ENCODE measurements at places on chromosomes 4 and X.

DNA sequence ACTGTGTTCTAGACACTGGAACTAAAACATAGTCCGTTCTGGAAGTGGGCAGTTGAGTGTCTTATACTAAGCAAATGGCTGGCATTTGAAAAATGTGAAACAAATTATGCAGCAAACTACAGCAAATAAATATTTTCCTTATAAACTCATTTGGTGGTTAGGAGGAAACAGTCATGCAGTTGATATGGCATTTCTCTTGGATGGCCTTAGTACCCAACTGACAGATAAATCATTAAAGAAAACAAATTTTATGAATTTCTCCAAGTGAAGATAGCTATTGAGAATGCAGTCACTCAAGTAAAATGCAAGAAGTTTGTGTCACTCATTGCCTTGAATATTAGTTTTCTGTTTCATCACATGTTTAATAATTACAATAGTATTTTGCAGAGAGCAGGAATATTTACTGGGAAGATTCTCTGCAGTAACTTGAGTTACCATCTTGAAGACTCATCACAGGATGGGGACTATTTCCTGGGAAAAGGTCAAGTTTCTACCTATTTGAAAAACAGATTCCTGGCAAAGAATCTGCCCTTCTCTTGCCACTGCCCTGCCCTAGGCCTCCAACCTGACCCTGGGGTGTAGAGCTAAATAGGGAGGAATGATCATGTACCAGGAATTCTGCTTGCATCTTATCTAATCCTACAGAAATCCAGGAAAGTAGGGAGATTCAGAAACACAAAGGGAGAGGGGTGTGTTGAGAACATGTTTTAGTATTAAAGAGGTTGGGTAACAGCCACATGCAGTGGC, 105.9 kb downstream of the SH3RF1 start:
- no peak for DNase-seq

- no peak for DNase-seq
Measured at GRCh38 chrX:123408821-123409737, 225.0 kb downstream of the GRIA3 start.

GRCh38 chrX:47644557-47645091, 5.7 kb downstream of the ELK1 start:
- peak; percentile 81 for DNase-seq

- no peak for DNase-seq
Measured at GRCh38 chr4:109113521-109113920, 188.9 kb downstream of the COL25A1 start.

DNA sequence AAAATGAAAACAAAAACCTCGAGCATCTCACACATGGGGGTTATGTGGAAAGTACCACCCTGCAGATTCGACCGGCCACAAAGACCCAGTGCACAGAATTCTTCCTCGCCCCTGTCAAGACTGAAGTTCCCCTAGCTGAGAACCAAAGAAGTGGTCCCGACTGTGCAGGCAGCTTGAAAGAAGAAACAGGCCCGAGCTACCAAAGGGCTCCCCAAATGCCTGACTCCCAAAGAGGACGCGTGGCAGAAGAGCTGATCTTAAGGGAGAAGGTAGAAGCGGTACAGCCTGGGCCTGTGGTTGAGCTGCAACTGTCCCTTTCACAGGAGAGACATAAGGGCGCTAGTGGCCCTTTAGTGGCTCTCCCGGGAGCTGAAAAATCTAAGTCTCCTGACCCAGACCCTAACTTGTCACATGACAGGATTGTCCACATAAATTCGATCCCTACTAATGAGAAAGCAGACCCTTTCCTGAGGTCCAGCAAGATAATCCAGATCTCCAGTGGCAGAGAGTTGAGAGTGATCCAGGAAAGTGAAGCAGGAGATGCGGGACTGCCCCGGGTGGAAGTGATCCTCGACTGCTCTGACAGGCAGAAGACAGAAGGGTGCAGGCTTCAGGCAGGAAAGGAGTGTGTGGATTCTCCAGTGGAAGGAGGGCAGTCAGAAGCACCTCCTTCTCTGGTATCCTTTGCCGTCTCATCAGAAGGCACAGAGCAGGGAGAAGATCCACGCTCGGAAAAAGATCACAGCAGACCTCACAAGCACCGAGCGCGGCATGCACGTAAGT, 108.8 kb upstream of the MYOZ2 start:
- DNase-seq = no peak

DNA sequence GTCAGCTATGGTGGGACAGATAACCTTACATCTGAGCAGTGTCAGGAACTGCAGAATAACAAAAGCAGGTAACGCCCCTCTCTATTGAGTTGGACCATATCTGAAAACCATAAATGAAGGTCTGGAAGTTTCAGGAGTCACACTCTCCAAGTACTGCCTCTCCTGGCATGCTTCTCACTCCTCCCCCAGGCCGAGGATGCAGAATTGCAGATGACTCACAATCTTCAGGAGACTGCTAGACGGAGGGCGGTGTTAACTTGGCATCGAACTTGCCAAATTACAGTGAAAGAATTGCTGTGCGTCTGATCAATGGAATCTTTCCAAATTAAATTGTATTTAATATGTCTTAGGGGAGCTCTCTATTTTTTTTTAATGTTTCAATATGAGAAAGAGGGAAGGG, 67.1 kb upstream of the TRIM2 start:
- DNase-seq = no peak

- no peak for DNase-seq
Measured at GRCh38 chrX:29530501-29530900, 684.9 kb upstream of the MAGEB2 start.

DNA sequence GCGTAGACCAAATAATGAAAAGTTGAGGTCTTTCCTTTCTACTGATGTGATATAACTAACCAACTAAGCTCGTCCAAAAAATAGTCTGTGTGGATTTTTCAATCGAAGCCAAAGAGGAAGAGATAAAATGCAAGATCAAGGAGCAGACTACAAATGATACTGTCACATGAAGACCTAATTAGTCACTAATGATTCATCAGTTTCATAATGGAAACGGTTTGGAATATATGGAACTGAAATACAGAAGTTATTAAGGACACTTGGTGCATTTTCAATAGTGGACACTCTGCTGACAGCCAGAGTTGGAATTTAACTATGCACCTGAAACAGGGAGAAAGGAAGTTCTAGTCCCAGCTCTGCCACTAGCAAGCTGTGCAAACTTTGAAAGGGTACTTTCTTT, 119.8 kb downstream of the GUCY2F start:
- no peak for DNase-seq

DNA sequence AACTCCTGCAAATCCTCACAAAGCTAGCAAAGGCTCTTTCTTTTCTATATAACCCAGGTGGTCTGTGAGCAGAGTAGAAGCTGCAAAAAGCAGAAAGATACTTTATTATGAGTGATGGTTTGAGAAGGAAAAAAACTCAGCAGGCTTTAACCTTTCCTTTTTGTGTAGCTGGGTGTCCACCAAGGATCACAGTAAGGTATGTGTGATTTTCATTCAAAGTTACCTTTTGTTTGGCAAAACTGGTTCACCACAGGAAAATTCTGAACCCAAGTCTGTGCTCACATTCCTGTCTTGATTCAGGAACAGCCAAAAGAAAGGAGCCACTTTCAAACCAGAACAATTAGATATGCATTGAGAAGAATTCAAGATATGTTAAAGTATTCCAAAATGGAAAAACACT, 35.7 kb downstream of the FRAS1 start:
- peak; percentile 8 for DNase-seq

- DNase-seq = no peak
Measured at GRCh38 chrX:148576396-148576795, 76.0 kb downstream of the AFF2 start.

- DNase-seq = no peak
Measured at GRCh38 chrX:123083924-123084323, 100.2 kb upstream of the GRIA3 start.

DNA sequence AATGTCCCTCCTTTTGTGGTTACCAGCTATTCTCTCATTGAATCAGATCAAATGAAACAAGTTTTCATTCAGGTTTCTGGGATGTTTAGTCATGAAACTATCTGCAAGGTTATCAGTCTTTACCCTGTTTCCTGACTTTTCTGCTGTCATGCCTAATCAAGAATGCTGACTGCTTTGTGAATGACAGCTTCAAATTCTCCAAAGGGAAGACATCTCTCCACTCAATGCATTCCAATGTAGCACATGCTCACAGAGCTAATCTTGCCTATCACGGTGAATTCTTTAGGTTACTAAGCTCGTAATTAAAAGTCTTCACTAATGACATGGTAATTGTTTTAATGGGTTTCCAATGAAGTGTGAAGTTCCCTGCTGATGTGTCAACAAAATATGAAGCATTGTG, 1068.5 kb downstream of the PCDH7 start:
- no peak for DNase-seq

DNA sequence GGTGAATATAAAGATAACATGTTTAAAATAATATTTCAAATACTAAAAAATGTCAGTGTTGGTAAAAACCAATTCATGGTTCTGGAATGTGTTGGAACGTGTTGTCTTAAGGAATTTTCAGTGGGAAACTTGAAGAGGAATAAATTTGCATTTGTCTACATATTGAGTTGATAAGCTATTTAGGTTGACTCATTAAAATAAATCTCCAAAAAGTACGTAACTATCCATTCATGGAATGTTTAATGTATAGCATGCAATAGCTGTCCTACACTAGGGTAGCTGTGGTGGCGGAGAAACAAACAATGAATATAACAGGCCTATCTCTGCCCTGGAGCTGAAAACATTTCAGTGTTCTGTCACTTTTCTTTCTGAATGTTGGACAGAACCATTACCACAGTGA, 20.3 kb downstream of the SHISA3 start:
- no peak for DNase-seq

GRCh38 chr4:163679189-163679588, 184.7 kb downstream of the TMA16 start:
- peak; percentile 31 for DNase-seq

- DNase-seq = no peak
Measured at GRCh38 chr4:66330125-66330524, 659.8 kb upstream of the EPHA5 start.

DNA sequence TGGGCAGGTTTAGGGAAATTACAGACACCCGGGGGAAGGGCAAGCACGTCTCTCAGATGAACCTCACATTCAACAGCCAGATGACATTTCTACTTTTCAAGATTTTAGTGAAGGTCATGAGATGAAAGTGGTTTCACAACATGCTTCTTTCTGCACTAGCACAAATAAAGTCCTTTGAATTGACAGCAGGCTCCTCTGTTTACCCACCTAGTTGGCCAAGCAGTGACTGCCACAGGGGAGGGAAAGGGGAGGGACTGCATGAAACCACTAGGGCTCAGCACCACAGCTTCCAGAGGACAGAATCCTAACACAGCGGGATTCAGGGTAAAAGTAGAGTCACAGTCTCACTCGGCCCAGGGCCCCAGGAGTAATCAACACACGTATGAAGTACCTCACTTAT, 6.2 kb downstream of the RAB40A start:
- no peak for DNase-seq

GRCh38 chr4:16617011-16617410, 281.4 kb downstream of the LDB2 start:
- no peak for DNase-seq

GRCh38 chrX:114709406-114709805, 125.5 kb downstream of the HTR2C start:
- no peak for DNase-seq

- DNase-seq = no peak
Measured at GRCh38 chr4:97662133-97662532, 481.1 kb downstream of the STPG2 start.

DNA sequence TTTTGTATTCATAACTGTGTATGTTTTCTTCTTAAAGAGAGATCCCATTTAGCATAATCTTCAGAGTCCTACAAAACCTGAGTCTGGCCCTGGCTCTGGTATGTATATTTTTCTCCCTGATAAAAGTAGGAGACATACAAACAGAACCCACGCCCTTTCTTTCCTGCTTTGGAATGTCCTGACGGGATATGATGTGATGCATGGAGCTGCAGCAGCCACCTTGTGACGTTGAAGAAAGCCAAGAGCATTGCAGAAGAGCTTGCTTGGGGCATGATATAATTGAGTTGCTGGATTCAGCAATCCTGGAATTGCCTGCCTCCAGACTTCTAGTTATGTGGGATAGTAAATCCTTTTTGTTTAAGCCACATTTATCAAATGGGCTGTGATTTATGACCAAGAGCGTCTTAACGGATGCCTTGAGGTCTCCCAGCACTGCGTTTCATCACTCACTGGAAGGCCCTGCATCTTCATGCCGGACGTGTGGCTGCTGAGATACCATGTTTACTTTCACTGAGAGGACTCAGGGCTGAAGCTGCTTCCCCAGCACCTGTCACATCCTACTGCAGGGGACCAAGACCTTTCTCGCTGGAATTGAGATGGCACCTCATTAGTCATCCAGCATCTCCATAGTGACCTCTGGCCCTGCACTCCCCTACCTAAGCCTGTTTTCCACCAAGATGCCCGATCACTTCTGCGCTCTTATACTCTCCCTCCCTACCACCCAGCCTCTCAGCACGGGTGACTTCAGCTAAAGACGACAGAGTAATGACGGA, 107.0 kb downstream of the ENPP6 start:
- DNase-seq = no peak

DNA sequence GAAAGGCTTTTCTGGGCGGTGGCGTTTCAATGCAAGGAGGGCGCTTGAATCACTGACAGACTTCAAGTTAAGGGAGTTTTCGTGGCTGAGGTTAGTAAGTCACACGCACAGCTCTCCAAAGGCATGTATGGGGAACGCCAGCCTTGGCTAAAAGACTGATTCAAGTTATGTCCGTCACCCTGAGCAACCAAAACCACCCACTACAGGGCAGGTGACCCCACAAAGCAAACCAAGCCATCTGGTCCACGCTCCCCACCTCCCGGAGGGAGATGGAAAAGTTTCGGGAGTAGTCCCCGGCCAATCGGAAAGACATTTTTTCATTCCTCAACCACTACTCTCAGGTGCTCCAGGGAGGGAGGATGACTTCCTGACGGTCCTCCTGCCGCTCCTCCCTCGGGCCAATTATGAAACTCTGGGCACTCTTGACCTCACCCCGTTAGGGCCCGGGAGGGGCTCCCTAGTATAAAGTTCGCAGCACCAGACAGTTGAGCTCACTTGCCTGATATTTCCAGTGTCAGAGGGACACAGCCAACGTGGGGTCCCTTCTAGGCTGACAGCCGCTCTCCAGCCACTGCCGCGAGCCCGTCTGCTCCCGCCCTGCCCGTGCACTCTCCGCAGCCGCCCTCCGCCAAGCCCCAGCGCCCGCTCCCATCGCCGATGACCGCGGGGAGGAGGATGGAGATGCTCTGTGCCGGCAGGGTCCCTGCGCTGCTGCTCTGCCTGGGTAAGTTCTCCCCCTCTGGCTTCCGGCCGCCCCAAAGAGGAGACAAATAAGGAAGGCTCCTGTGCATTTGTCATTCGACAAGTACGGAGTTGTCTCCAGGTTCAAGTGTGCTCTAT, at the start of gene EREG:
Gene EREG (plus strand): TSS at position 494 of the 840 bp plus-strand sequence. CDS start 164 bp downstream, at position 658.
- peak; percentile 82 for DNase-seq

- peak; percentile 67 for DNase-seq
Measured at GRCh38 chr4:139560406-139561104, 4.5 kb upstream of the SETD7 start.
